Left ventricle myocardium inferior (tissue), 1 donor: ENCODE measurements at places on chromosomes 7 and 10. TPM values are rescaled to one million over a fixed set of nuclear protein-coding genes. Genes with fewer than 3 reads are reported as not detected.

The NEUROG3 gene
- not detected for total RNA-seq

The DMBT1 gene
- 0.44 TPM for total RNA-seq

The IFIT2 gene
- total RNA-seq = 4.5 TPM

The PNLIPRP3 gene
- total RNA-seq = not detected

The IQUB gene
- total RNA-seq = 0.38 TPM

The RBM20 gene
- 101 TPM for total RNA-seq

The SLC26A3 gene
- total RNA-seq = 0.33 TPM

The FEZF1 gene
- not detected for total RNA-seq

DNA sequence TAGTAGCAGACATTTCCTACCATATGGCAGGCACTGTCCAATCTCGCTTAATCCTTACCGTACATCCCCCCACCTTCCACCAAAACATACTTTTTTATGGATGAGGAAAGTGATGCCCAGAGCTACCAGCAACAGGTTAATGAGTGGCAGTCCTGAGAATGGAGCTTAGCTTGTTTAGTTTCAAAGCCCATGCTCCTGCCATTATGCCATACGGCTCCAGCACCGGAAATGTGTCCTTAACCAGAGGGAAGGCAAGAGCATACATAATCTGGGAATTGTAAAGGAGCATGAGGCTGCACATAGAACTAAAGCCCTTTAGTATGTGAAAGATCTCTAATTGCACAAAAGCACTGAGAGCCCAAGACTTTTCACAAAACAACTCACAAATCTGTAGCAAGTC is 155.9 kb upstream of the PHYHIPL start:
- H3K36me3 ChIP-seq = no peaks in the 10 kb centered on the region
- H3K27ac ChIP-seq = no peak overlapping the region
- H3K4me1 ChIP-seq = peaks cover 5% of the 10 kb centered on the region

DNA sequence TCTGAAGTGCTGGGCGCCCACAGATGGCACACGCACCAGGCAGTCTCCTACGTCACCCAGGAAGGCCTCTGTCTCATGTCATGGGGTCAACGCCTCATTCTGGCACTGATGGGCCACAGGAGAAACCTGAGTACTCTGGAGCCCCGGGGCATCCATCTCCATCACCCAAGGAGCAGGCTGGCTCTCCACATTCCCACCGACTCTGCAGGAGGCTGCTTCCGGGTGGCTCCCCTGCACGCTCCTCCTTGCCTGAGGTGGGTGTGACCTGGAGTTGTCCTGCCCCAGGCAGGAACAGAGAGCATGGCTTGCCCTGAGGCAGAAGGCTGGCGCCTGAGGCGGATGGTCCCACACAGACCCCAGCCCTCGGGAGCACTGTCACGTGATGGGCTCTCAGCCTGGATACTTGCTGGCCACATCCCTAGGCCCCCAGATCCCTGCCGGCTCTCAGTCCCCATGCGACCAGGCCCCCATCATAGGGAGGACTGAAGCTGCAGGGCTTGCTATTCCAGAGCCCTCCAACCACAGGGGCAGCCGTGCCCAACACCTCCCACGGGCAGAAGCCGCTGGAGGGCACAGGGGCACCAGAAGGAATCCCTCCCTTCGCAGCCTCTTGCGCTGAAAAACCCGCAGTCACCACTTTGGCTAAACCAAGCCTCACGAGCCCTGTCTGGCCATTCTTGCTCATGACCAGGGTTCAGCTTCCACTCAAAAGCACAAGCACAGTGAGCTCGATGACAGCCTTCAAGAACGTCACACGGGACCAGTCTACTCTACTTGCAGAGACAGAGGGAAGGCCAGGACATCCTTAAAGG is 80.7 kb downstream of the MAD1L1 start:
- H3K4me1 ChIP-seq = peaks cover 21% of the 10 kb centered on the region
- peaks cover 6% of the 10 kb centered on the region for H3K36me3 ChIP-seq
- H3K27ac ChIP-seq = no peak overlapping the region

DNA sequence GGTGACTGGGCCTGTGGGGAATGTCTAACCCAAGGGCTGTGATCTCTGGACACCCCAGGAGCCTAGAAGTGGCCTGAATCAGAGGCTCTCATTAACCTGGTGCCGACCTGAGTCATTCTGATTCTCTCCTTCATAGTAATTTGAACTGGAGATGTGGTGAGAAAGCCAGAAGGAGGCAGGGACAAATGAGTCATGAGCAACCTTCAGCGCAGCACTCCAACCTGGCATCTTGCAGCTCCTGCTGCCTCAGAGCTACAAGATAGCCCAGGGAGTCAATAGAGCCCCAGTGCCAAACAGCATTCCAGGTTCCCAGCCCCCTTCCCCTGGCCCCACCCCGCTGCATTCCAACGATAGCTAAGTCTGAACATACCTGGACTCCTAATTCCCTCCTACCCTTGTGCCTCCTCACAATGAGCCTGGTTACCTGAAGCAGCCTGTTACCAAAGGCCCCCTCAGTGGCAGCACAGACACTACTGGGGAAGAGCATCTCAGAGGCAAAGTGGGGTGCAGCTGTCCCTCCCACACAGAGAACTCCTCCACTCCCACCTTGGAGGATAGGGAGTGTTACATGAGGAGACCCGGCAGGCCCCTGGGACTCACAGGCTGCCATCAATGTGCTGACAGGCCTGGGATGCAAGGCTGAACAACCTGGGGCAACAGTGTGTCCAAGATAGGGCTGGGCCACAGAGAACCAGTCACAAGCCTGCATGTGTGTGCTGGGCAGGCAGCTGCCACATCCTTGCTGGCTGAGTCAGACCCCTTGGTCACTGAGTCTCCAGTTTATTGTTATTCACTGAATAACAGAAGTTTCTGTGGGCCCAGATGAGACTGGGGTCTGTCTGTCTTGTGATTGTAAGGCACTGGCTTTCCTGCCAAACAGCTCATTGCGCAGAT is 76.8 kb upstream of the LEP start:
- no peak for DNase-seq
- no peaks in the 10 kb centered on the region for H3K36me3 ChIP-seq
- H3K27ac ChIP-seq = no peak overlapping the region
- H3K4me3 ChIP-seq = no peak overlapping the region
- peaks cover 100% of the 10 kb centered on the region for H3K27me3 ChIP-seq
- H3K4me1 ChIP-seq = peaks cover 25% of the 10 kb centered on the region

DNA sequence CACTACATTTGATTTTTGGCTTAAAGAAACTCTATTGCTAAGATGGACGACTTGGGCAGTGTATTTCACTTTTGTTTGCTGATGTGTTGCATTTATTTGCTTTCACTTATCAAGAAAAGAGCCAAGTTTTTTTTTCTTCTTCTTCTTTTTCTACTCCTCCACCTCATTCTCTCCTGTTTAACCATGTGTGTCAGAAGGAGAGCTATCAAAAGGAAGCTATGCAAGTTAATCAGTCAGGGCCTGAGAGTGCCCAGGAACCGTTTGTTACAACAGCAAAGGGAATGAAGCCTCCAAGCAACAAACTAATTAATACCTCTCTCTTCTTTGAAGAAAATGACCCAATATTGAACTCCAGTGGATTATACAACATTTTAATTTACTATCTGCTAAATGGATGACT is 299.3 kb downstream of the GRM8 start:
- no peak overlapping the region for H3K27ac ChIP-seq
- no peaks in the 10 kb centered on the region for H3K27me3 ChIP-seq
- H3K36me3 ChIP-seq = no peaks in the 10 kb centered on the region
- H3K4me3 ChIP-seq = no peak overlapping the region
- DNase-seq = no peak

DNA sequence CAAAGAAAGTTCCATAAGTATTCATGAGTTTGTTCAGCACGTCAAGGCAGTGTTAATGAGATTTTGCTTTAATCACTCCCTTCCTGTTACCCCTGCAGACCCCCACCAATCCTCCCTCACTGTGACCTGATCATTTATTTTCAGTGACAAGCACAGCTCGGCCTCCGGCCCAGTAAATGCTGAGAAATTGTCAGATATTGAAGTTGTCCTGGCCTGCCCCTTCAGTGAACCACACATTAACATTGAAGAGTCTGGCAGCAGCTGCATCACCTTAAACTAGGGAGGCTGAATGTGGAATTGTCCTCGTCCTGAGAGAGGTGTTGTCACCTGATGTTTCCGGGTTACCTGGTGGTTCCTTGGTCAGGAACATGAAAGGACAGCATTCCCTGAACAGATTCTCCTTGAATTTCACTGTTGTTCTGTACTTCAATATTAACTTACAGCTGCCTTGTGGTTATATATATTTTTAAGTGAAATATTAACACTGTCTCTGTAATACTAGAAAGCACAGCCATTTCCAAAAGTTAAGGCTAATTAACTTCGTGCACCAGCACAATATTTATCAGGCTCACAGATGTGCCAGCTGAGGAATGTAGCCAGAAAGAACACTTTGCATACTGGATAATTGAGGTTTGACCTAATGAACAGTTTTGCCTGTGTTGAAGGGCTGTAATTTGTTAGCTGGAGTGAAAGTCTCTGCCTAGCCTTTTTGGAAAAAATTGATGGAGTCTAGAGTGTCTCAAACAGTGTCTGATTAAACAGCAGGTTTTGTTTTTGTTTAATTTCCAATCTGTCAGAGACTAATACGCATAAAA is 265.3 kb downstream of the HDAC9 start:
- no peaks in the 10 kb centered on the region for H3K4me1 ChIP-seq
- no peak overlapping the region for H3K4me3 ChIP-seq
- no peaks in the 10 kb centered on the region for H3K36me3 ChIP-seq

DNA sequence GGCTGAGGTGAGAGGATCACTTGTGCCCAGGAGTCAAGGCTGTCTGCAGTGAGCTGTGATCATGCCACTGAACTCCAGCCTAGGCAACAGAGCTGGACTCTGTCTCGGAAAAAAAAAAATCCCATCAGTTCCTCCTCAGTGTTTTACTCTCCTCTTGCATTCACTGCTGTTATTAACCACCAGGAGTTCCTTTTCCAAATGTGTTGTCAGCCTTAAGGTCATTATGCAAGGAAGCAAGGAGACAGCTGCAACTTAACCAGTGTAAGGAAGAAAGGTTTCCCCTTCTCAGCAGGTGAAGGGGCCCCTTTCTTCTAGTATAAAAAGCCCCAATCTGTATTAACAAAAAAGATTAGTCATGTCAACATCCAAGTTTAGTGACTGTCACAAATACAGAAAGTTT is 86.6 kb upstream of the LEP start:
- DNase-seq = no peak
- H3K4me1 ChIP-seq = no peaks in the 10 kb centered on the region
- H3K36me3 ChIP-seq = no peaks in the 10 kb centered on the region
- H3K27me3 ChIP-seq = peaks cover 95% of the 10 kb centered on the region

GRCh38 chr7:22732556-22733126 is 5.6 kb downstream of the IL6 start:
- DNase-seq = no peak

- no peak for DNase-seq
- H3K36me3 ChIP-seq = no peaks in the 10 kb centered on the region
- H3K4me1 ChIP-seq = peaks cover 6% of the 10 kb centered on the region
- no peak overlapping the region for H3K4me3 ChIP-seq
- peaks cover 5% of the 10 kb centered on the region for H3K27me3 ChIP-seq
- no peak overlapping the region for H3K27ac ChIP-seq
These were observed 37.0 kb upstream of the CCSER2 start for GRCh38 chr10:84291384-84291783.

DNA sequence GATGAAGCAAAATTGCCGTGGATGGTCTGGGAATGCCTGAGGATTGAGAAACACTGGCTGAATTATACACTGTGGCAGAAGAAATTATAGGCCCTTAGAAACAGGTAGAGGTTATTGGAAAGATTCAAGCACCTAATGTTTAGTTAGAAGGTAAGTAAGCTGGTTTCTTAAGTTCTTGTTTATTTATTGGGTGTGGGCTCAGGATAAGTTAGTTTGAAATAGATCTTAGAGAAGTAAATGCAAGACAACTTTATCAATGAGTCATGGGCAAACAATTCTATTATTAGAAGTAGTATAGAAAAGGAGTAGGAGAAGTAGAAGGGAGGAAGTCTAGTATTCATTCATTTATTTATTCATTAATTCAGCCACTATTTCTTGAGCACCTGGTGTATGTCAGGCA is 96.5 kb downstream of the KAT6B start:
- H3K27ac ChIP-seq = peak overlapping the region; percentile 67
- H3K4me3 ChIP-seq = no peak overlapping the region
- DNase-seq = no peak
- H3K36me3 ChIP-seq = no peaks in the 10 kb centered on the region

- DNase-seq = no peak
- no peak overlapping the region for H3K4me3 ChIP-seq
- no peaks in the 10 kb centered on the region for H3K27me3 ChIP-seq
- no peaks in the 10 kb centered on the region for H3K36me3 ChIP-seq
These were observed 85.7 kb downstream of the ANLN start for GRCh38 chr7:36475381-36475780.

DNA sequence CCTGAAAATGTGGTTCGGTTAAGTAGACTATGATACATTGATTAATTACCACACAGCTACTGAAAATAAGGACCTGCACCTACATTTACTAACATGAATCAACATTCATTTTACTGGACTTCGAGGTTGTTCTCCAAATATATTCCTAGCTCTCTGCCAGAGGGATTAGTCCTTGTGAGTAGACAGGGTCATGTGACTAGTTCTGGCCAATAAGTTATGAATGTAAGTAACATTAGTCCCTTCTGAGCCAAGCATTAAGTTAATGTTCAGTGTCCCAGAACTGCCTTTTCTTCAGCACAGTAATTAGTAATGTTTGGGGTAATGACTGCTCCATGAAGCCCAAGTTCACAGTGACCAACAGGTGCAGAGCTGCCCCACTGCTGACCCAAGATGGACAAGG is 9.2 kb downstream of the ITIH5 start:
- no peaks in the 10 kb centered on the region for H3K36me3 ChIP-seq
- no peak for DNase-seq
- H3K4me1 ChIP-seq = no peaks in the 10 kb centered on the region
- H3K27me3 ChIP-seq = peaks cover 38% of the 10 kb centered on the region
- no peak overlapping the region for H3K4me3 ChIP-seq

GRCh38 chr7:44580945-44581878 is 819 bp downstream of the TMED4 start:
- H3K4me1 ChIP-seq = peaks cover 32% of the 10 kb centered on the region
- DNase-seq = no peak
- peak overlapping the region; percentile 86 for H3K4me3 ChIP-seq
- peak overlapping the region; percentile 96 for H3K27ac ChIP-seq
- peaks cover 36% of the 10 kb centered on the region for H3K36me3 ChIP-seq
- H3K27me3 ChIP-seq = no peaks in the 10 kb centered on the region

DNA sequence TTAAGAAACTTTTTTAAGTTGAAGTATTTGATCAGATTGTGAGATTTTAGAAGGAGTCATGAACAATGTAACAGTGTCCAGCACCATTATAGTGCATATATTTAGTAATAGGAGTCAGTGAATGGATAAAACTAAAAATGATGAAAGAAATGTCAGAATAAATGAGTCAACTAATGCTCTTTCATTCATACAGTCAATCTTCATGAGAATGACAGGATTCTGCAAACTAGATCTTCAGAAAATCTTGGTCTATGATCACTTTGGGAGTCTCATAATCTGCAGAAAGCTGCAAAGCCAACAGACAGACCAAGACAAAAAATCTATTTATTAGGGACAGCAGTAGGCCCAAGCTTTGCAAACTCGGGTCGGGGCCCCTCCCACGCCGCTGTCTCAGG is 710 bp downstream of the RNLS start:
- peak overlapping the region; percentile 86 for H3K4me3 ChIP-seq
- H3K27me3 ChIP-seq = no peaks in the 10 kb centered on the region
- H3K4me1 ChIP-seq = peaks cover 12% of the 10 kb centered on the region
- no peaks in the 10 kb centered on the region for H3K36me3 ChIP-seq
- H3K27ac ChIP-seq = peak overlapping the region; percentile 96
